ENCODE measurements at places on chromosomes 2 and 18. TPM values are rescaled to one million over a fixed set of nuclear protein-coding genes. Genes with fewer than 3 reads are reported as not detected.

Gene SERPINB13
- not detected for total RNA-seq

Gene NAPG
- total RNA-seq: 23.0 TPM

Gene GREB1
- total RNA-seq: 5.4 TPM

Gene DUSP2
- 2.8 TPM for total RNA-seq

Gene NYAP2
- not detected for total RNA-seq
